Non-pigmented ciliary epithelial cell (primary cell): ENCODE measurements at places on chromosomes 2 and 18.

- DNase-seq, result no peak
Measured at GRCh38 chr2:23532391-23533337, 147.7 kb downstream of the KLHL29 start.

DNA sequence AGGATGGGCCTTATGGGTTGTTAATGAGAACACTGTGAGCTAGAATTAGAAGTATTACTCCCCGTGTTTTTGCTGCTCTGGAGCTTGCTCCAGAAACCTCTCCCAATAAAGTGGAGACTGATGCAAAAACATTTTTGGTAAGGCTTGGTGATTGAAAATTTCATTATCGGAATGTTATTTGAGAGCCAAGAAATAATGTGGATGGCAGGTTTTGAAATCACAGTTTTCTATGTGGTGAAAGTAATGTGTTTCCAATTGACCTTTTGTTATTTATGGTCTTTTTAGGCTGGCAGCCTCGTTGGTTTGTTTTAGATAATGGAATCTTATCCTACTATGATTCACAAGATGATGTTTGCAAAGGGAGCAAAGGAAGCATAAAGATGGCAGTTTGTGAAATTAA lies 5.1 kb downstream of the PLEKHA3 start:
- no peak for DNase-seq

DNA sequence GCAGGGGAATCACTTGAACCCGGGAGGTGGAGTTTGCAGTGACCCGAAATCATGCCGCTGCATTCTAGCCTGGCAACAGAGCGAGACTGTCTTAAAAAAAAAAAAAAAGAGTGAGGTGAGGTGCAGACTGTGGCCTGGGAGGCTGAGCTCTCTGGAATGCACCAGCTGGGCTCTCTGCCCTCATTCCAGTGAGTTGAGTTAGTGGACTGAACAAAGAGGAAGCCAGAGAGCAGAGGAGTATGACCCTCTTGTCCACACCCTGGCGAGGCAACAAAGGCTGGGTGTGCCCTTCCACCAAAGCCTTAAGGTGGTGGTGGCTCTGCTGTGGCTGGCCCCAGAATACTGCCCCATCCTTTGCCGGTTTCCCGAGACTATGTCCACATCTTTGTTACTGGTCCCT lies 71.3 kb upstream of the ACKR3 start:
- DNase-seq, result peak; percentile 24

- DNase-seq, result peak; percentile 49
Measured at GRCh38 chr2:17658251-17658843, 95.3 kb downstream of the SMC6 start.

DNA sequence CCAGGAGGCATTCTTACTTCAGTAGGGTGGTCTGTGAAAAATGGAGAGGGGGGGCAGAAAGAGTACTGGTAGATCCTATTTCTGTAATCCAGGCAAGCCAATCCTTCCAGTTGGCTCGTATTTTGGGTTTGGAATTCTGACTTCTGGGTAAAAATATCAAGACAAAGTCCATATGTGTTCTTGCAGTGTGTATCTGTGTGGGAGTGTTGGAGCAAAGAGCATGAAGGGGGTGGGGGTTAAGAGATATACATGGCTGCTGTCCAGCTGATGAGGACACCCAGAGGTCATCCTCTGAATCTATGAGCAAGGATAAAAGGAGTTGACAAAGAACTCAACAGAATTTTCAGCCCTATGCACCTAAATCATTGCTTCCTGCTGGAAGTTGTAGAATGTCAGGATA lies 375.8 kb upstream of the PIK3C3 start:
- DNase-seq, result no peak

GRCh38 chr18:39313992-39314391 lies 1748.4 kb upstream of the CELF4 start:
- no peak for DNase-seq
